ENCODE measurements at places on chromosomes 2 and 18.

DNA sequence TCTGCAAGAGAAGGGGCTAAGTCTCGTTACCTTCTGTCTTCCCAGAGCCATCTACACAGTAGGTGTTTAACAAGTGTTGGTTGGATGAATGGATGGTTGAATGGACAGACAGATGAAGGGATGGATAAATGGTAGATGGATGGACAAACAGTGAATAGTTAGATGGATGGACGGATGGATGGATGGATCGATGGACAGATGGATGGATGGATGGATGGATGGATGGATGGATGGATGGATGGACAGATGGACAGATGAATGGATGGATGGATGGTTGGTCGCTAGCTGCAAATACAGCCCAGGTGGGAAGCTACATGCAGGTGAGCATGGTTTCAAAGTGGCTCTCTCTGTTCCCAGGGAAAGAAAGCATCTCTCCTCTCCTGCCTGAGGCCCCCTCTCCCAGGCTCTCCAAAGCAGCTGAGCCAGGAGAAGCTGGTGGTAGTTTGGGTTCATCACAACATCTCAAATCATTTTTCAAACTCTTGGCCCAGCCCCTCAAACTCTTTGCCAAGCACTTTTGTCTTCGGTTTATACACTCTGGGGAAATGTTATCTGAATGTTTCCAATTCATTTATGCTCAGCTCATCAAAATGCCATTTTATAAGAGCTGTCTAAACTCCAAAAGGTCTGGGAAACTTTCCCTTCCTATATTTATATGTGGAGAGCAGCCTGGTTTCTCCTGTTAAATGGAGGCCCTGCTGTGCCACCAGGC lies 192.7 kb downstream of the ANAPC1 start:
- no peak for DNase-seq

- no peak for DNase-seq
These were observed 34.9 kb upstream of the HPCAL1 start for GRCh38 chr2:10267551-10268465.

- DNase-seq, result no peak
These were observed 849.1 kb upstream of the POU3F3 start for GRCh38 chr2:104004821-104005220.

- no peak for DNase-seq
These were observed 98.2 kb upstream of the MAPRE2 start for GRCh38 chr18:34942975-34943374.

Data from AG09309 (cell line).